Activated T-cell treated with anti-CD3 and anti-CD28 coated beads, Interleukin-2, amount 50 U/mL, for 48 hours (primary cell): ENCODE measurements at places on chromosomes 16 and 17.

DNA sequence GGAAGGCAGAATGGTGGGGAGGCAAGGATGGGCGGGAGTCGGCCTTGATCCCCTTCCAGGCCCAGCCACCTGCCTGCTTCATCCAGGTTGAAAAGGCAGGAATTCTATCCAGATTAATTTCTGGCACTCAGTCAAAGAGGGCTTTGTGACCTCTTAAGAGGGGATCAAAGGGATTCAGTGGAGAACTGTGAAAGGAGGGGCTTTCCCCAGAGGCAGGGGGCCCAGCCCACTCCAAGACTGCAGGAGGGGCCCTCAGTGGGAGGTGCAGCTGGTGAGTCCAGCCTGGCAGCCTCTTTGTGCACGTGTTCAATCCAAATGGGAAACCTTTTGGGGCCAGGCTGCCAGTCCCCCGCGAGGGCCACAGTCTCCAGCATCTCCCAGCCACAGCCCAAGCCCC is 148.5 kb upstream of the PLCG2 start:
- DNase-seq, result no peak

DNA sequence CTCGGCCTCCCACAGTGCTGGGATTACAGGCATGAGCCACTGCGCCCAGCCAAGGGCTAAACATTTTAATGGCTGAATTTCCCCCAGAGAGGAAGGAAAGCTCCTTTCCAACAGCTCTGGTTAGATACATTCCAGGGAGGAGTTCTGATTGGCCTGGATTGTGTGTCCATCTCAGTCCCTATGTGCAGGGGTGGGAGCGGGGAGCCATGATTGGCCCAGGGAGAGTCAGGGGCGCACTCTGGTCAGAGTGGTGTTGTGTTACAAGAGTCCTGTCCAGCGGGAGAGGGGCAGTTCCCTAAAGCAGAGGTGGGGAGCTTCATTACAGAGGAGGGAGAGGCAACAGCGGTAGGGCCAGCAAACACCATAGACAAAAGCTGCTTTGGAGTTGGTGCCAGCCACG is 75.0 kb downstream of the RAP1GAP2 start:
- no peak for DNase-seq

GRCh38 chr16:49644145-49644463 is 211.8 kb downstream of the ZNF423 start:
- DNase-seq, result no peak

- no peak for DNase-seq
Observed at GRCh38 chr16:4435337-4436067, 9.8 kb downstream of the DNAJA3 start.

- DNase-seq, result peak; percentile 91
Observed at GRCh38 chr17:7561028-7561575, 617 bp upstream of the SENP3 start.

DNA sequence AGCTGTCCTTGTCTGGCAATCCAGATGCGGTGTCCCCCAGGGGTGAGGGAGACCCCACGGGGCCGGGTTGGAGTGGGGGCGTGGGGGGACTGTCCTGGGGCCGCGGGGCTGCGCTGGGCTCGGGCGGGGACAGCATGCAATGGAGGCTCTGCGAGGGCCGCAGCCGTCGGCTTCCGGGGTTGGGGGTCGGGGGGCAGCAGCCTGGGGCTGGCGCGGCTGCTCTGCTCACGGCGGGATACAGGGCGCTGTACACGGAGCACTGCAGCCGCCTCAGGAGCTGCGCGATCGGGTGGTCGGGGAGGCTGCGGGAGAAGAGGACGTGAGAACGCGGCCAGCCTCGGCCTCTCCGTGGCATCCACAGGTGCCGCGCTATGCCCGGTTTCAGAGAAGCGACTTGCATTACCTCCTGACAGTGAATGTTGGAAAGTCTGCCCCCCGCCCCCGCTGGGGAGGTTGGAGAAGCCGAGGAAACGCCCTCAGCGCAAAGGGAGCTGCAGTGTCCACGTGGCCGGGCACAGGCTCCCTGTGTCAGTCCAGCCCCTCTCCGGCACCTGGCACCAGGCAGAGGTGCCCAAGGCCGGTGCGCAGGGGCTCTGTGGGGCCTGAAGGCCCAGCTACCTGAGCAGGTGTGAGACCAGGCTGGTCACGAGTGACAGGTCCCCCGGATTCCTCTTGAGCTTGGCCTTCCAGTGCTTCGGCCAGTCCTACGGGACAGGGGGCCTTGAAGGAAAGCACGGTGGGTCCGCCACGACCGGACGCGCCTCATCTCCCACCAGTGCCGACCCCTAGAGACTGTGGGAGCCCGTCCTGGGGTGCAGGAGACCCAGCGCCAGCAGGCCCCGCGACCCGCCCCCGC is 9.4 kb upstream of the SPATA2L start:
- no peak for DNase-seq

GRCh38 chr17:67080804-67081203 is 36.5 kb downstream of the CACNG1 start:
- no peak for DNase-seq

- no peak for DNase-seq
Observed at GRCh38 chr16:67992661-67993206, 6.5 kb downstream of the DPEP2 start.

DNA sequence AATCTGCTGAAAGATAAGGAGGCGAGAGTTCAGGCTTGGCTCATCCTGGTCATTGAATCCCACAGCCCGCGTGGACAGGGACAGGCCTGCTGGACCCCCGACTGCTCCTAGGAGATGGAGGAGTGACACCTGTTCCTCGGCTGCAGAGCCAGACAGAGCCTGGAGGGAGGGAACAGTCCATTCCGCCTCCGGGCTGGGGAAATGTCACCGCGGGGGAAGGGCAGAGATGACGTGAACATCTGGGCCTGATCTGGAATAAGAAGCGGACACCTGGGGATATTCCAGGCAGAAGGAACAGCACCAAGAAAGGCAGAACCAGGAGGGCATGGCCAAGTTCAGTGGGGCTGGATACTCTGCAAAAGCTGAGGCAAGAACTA is 1.5 kb downstream of the ZNF747 start:
- DNase-seq, result no peak

GRCh38 chr17:67980456-67980855 is 15.8 kb downstream of the C17orf58 start:
- no peak for DNase-seq

- DNase-seq, result no peak
Observed at GRCh38 chr17:28763137-28763799, 19.5 kb downstream of the TRAF4 start.

- no peak for DNase-seq
Observed at GRCh38 chr17:60173304-60173819, 23.6 kb downstream of the CA4 start.

- DNase-seq, result no peak
Observed at GRCh38 chr16:81814751-81815428, 35.8 kb downstream of the PLCG2 start.

DNA sequence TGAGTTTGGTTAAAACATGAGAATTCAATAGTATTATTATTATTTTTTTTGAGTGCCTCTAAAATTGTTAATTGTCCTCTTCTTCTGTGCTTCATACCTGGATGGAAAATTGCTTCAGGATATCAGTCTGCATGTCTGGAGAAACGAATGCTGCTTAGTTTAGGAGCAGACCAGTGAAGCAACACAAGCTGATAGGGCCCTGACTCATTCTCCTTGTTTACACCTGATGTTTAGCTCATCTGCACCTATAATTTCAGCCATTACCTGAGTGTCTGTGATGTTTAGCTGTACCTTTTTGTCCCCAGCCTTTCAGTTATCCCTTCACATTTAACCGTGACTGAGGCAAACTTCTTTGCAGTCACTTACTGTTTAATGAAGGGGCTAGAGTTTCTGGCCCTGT is 14.8 kb downstream of the SNTB2 start:
- DNase-seq, result no peak

- no peak for DNase-seq
Observed at GRCh38 chr16:787321-787966, 737 bp downstream of the RPUSD1 start.

- DNase-seq, result no peak
Observed at GRCh38 chr17:19384723-19385391, 2.1 kb downstream of the MFAP4 start.

GRCh38 chr17:40490289-40490853 is 11.1 kb downstream of the TNS4 start:
- DNase-seq, result no peak

DNA sequence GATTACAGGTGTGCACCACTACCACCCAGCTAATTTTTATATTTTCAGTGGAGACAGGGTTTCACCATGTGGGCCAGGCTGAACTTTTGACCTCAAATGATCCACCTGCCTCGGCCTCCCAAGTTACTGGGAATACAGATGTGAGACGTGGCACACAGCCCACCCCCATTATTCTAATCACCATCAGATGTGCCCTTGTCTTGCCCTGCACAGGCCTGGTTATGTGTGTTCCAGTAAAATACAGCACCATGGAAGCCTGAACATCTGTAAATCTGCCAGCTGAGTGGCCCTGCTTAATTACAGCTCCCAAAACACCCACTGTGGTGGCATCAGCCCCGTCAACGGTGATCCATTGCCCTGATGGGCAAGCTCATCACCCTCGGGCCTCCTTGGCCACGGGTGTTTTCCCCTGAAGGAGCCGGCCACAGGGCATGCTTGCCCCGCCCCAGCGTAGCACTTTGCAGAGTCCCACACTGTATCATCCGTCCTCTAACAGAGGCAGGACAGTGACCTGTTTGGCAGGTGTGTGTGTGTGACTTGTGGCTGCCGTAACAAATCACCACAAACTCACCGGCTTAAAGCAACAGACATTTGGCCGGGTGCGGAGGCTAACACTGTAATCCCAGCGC is 74.5 kb downstream of the RBFOX3 start:
- no peak for DNase-seq

DNA sequence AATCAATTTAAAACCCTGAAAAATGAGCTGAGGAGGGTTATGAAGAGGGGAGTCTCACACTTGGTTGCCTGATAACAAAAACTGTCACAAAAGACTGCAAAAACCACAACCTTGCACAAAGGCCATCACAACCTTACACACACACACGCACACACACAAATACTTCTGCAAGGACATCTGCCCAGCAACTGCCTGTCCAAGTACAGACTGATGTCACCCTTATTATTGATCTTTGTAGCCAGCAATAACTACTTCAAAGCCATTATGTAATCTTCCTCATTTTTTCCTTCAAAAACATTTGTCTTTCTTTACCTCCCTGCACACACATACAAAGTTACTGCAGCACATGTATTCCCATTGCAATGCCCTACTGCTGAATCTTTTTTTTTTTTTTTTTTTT is 253.2 kb upstream of the HSBP1 start:
- DNase-seq, result no peak

- DNase-seq, result no peak
Observed at GRCh38 chr17:46821482-46822387, 3.2 kb upstream of the WNT3 start.

GRCh38 chr16:80663078-80663477 is 122.3 kb downstream of the DYNLRB2 start:
- no peak for DNase-seq

- DNase-seq, result no peak
Observed at GRCh38 chr17:74467221-74467951, 952 bp downstream of the CD300A start.

DNA sequence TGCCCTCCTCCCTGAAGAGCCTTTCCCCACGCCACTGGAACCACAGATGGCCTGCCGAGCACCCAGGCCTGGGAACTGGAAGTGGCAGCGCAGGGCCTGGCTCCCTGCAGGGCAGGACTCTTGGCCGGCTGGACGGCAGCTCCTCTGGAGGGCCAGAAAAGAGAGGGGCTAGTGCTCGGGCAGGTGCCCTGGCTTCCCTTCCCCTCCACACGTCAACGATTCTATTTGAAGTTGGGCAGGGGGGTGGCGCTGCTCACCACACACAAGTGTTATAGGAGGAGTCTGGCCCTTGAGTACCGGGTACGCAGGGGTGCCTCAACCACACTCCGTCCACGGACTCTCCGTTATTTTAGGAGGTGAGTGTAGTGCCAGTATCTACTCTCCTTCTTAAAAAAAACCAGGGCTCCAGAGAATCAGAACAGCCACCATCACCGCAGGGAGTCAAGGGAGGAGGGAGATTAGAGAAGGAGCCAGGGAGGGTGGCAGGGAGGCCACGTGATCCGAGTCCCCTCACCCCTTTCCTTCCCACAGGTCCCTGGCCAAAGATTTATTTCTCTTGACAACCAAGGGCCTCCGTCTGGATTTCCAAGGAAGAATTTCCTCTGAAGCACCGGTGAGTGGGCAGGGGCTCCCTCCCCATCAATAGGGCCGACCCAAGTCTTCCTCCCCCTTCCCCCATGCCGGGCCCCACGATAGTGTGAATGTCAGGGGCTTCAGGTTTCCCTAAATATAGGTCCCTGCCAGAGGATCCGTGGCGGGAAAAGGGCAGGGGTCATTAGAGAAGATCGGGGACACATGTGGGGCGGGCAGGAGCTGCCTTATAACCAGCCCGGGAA is 1.4 kb upstream of the ALDOA start:
- DNase-seq, result peak; percentile 84

- DNase-seq, result no peak
Observed at GRCh38 chr16:740459-740763, 386 bp downstream of the CIAO3 start.

- DNase-seq, result no peak
Observed at GRCh38 chr16:88339930-88340754, 42.6 kb upstream of the ZNF469 start.

- DNase-seq, result no peak
Observed at GRCh38 chr16:13061691-13062090, 160.3 kb downstream of the SHISA9 start.

- no peak for DNase-seq
Observed at GRCh38 chr16:46973996-46974324, 486 bp upstream of the DNAJA2 start.

- DNase-seq, result no peak
Observed at GRCh38 chr17:4636474-4637100, 4.9 kb downstream of the ALOX15 start.

GRCh38 chr16:29656688-29657523 is 6.1 kb upstream of the SPN start:
- DNase-seq, result no peak

DNA sequence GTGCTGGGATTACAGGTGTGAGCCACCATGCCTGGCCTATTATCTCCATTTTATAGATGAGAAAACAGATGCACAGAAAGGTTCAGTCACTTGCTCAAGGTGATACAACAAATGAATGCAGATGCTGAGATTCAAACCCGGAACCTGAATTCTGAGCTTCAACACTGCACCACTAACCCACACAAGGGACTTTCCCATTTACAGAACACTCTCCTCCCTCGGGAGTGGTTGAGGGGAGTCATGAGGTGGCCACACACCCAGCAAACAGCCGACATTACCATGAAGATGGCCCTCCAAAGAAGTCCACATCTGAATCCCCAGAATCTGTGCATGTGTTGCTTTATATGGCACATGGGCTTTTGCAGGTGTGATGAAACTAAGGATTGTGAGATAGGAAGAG is 9.1 kb downstream of the BCL7C start:
- no peak for DNase-seq

GRCh38 chr17:40686192-40686591 is 17.4 kb downstream of the KRT24 start:
- DNase-seq, result no peak

- DNase-seq, result no peak
Observed at GRCh38 chr17:66929591-66929990, 34.9 kb upstream of the CACNG4 start.

DNA sequence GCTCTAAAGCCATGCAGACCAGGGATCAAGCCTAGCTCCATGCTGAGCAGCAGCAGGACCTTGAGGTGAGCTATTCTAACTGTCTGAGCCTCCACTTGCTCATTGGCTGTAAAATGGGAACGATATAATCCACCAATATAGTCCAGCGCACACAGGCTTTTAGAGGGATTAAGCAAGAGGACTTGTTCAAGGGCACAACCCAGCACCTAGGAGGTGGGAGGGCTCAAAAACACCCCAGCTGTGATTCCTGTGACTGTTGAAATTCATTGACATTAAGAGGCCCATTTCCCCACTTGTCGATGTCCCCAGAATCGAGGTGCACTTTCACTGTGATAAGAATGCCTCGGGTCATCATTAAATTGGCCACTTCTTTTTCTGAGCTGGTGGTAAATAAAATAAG is 4.1 kb downstream of the USH1G start:
- no peak for DNase-seq
